Mesendoderm (in vitro differentiated cells): ENCODE measurements at places on chromosomes 5 and 9.

DNA sequence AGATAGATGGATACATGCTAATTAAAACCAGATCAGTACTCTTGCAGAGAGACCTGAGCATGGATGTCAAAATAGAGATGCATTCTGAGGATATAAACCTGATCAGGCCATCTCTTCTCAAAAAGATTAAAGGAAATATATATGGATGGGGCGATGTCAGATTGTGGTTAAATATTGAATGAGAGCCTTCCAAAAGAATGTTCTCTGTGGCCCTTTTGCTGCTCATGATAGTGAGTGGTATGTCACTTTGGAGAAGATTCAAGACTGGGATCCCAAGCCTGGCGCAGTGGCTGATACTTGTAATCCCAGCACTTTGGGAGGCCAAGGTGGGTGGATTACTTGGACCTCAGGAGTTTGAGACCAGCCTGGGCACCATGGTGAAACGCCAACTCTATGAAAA lies 20.5 kb downstream of the ZNF131 start:
- no peak for DNase-seq

DNA sequence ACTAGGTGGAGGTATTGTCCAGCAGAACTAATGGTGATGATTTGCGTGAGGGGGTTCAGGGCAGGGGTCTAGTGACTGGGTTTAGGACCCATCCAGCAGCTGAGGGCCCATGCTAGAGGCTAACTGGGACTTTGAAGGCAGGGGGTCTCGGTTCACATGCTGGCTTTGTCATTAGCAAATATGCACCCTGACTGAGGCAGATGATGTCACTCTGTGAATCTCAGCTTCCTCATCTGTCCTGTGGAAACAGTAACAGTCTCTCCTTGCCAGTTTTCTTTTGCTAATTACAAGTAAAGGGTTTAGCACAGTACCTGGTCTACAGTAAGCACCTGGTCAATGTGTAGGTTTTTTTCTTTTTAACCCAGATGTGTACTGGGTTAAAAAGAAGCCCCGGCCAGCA lies 5.2 kb downstream of the SH2D3C start:
- DNase-seq, result no peak

- DNase-seq, result peak; percentile 93
These were observed 21.5 kb upstream of the WWC1 start for GRCh38 chr5:168269937-168270330.

GRCh38 chr9:121998513-121999049 lies 94.5 kb downstream of the TTLL11 start:
- DNase-seq, result no peak

GRCh38 chr5:81359108-81359507 lies 34.8 kb downstream of the ACOT12 start:
- peak; percentile 40 for DNase-seq

- no peak for DNase-seq
These were observed 10.9 kb upstream of the RXFP3 start for GRCh38 chr5:33925278-33925677.

DNA sequence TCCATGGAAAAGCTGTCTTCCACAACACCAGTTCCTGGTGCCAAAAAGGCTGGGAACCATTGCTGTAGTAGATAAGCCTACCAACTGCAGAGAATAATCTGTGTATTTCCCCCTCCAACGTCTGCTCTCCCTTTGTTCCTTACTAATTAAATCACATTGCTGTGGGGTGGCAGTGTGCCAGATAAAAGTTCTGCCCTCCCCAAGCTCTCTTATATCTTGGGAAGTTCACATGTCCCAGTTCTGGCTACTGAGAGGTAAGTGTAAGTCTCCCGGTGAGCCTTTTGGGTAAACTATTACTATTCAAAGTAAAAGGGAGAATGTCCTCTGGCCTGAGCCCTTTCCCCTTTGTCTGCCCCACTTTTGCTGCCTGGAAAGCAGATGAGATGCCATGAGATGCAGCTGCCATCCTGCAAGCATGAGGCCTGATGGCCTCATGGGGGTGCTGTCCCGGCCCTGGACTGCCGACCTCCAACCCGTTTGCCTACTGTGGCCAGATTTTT lies 14.7 kb downstream of the ENC1 start:
- peak; percentile 94 for DNase-seq

GRCh38 chr9:107239474-107239873 lies 43.6 kb upstream of the RAD23B start:
- peak; percentile 44 for DNase-seq

GRCh38 chr9:78131969-78132700 lies 100.5 kb upstream of the GNAQ start:
- no peak for DNase-seq

- DNase-seq, result no peak
These were observed 61.1 kb downstream of the MLANA start for GRCh38 chr9:5951686-5952211.

GRCh38 chr9:79766091-79766490 lies 194.3 kb downstream of the TLE4 start:
- no peak for DNase-seq

DNA sequence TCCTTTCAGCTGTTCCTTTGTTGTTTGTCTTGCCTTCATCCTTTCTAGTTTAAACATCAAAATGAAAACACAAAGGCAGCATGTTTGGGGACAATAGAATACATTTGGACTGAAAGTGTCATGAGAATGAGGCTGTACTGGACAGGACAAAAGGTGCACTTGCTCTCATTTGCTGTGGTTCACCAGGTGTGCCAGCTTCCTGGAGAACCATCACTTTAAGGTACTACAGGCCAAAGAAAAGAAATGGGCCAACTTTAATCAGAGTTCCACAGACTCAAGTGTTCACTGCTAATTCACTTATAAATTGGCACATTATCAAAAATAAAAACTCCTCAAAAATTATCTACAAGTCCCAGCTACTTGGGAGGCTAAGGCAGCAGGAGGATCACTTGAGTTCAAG lies 53.8 kb downstream of the ABHD17B start:
- no peak for DNase-seq

GRCh38 chr5:169242175-169242848 lies 58.6 kb downstream of the SLIT3 start:
- no peak for DNase-seq

- no peak for DNase-seq
These were observed 39.1 kb downstream of the FAT2 start for GRCh38 chr5:151551985-151552384.

DNA sequence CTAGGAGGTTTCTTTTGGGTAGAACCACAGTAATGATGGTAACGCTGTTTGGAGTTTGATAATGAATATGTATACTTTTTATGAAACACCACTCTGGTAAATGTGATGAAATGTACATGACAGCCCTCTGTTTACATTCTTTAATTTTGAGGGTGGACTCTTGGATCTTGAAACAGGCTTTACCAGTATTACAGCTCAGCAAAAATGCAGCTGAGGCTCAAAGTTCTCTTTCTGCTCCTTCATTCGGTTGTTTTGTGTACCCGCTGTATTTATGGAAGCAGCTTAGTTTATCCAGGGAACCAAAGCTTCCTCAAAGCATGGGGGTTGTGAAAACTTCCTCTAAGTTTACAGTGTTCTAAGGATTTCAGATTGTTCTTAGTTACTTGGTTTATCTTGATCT lies 11.1 kb downstream of the GAPVD1 start:
- DNase-seq, result no peak

GRCh38 chr5:61941637-61942036 lies 364.4 kb upstream of the KIF2A start:
- DNase-seq, result no peak

- DNase-seq, result no peak
These were observed 394.5 kb downstream of the ARHGEF28 start for GRCh38 chr5:74020503-74020902.

- DNase-seq, result peak; percentile 26
These were observed 138.4 kb upstream of the DMRTA1 start for GRCh38 chr9:22308177-22308576.

DNA sequence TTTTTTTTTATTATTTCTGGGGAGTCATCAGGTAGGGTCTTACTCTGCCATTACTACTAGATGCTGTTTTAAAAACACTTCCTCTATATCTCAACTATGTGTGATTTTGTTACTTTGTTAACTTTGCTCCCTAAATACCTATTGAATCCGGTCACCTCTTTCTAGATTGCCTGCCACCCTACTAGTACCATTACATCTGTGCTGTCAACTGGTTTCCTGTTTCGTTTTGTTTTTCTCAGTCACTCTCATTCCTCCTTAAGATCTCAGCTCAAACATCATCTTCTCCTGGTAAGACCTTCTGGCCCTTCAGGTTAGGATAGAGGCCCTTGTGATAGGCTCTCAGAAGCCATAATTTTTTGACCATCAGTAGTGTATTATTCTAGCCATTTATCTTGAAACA lies 324.2 kb upstream of the ATP10B start:
- no peak for DNase-seq

DNA sequence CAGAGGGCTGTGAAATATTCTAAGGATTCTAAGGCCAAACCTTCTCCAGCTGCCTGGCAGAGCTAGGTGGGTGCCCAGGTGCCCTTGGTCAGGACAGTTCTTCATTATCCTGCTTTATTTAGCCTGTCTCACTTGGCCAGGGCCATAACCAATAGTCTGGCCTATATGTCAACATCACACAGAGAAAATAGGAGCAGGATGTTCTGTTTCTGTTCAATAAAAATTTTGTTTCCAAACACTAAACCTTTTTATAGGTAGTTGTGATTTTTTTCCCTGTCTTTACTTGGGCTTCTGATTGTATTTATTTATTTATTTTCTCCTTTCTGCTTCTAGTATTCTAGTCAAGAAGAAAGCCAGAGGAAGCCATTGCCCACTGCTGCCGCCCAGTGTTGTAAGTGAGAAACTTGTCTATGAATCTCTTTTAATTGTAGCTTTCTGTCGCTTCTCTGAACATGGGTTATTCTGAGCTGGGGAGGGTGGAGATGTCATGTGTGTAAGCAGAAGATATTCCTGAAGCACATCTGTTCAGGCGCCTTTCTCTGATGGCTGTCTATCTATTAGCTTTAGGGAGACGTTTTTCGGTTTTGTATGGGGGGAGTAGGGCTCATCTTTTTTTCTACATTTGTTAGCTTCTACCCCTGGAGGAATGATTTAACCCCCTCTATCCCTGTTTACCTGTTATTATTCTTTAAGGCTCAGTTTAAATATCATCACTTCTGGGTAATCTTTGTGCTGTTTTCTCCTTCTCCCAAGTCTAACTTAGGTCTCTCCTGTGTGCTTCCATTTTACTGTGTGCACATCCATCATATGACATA lies 97.1 kb downstream of the UNC13B start:
- peak; percentile 77 for DNase-seq

GRCh38 chr5:79845448-79846197 lies 145.4 kb downstream of the MTX3 start:
- DNase-seq, result no peak

DNA sequence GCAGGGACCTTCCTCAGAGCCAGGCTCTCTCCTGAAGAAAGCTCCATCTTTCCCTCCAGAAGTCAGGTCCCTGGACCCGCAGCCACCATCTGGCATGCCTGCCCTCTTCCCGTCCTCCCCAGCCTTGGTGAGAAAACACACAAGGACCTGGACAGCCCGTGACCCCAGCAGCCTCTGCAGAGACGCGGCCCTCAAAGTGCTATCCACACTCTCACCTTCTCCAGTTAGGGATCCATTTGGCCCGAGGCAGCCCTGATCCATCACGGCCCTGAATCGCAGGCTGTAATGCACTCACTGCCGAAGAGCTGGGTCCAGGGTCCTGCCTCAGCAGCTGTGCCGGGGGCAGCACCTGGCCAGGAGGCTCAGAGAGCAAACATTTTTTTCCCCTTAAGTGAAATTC lies 185.1 kb downstream of the OLFM1 start:
- DNase-seq, result no peak

- DNase-seq, result peak; percentile 42
These were observed 74.5 kb downstream of the PTCD2 start for GRCh38 chr5:72394688-72395087.

GRCh38 chr5:58258984-58259684 lies 200.8 kb downstream of the PLK2 start:
- peak; percentile 50 for DNase-seq

- peak; percentile 35 for DNase-seq
These were observed 55.9 kb upstream of the SLCO6A1 start for GRCh38 chr5:102554728-102555127.

DNA sequence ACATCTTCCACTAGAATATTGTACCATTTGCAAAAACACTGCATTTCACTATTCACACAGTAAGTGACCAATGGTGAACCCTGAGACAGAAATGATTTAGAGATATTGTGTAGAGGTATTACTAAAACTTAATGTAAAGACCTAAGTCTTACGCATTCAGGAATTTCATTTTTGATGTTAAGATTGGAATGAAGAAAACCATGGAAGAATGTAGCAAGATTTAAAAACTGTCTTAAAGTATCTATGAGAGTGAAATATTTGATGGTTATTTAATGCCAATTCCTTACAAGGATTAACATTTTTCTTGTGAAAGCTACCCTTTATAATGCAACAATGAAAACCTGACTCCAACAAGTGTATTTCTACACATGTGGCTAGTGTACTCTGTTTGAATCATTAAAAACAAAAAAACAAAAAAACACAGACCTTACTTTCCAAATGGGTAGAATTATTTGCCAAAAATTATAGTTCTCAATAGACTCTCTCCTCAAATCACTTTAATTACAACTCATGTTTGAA lies 172.0 kb downstream of the NNT start:
- no peak for DNase-seq

- no peak for DNase-seq
These were observed 54.7 kb downstream of the BASP1 start for GRCh38 chr5:17272111-17272510.

GRCh38 chr5:96084874-96085506 lies 123.3 kb upstream of the ELL2 start:
- no peak for DNase-seq
